ENCODE measurements at places on chromosomes 11 and 22.

DNA sequence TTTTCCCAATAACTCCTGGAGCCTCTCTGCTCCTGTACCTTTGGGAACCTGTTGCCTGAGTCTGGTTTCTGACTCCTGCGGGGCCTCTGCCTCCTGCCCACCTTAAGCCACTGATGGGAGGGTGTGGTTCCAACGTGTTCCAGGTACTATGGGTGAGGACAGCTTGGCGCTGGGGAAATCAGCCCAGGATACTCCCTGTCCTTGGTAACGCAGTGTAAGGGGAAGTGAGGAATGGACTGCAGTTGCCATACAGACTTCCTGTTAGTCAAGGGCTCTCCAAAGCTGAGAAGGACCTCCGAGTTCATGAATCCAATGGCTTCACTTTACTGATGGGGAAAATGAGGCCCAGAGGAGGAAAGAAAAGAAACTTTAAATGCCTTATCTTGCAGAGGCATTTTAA, 1.2 kb upstream of the MARK2 start:
- no peak for DNase-seq

DNA sequence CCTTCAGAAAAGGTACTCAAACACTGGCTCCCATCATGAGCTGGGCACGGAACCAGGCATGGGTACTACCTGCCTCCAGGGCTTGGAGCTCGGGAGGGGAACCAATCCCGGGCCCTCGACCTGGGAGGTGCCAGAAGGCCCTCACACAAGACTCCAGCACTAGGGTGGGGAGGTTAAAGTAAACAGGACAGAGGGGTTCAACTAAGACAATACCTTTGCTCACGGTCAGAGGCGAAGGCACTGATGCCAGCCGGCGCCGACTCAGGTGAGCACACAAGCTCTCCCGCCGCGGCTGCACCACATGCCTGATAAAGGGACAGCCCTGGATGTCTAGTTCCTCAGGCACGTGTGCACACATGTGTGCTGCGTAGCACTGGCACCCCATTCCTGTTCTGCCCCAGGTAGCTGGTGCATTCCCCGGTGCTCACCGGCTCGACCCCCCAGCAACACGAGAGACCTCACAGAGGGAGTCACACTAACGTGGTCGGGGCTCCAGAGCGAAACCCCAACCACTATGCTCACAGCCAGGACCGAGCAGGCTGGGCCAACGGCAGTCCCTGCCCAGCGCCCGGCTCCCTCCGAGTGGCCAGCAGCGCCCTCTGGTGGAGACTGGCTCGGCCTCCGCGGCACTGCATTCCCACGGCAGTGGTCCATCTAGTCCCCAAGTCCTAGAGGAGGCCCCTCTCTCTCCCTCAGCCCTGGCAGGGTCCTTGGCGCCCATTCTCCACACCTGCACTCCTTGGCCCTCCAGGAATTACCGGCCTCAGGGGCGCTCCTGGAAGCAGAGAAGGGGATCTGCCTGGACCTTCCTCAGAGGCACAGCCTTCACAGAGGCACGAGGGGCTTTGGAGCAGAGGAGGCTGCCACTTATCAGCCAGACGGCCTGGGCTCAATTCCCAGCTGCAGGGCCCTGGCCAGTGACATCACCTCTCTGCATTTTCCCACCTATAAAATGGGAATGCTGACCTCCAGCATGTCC, 28.8 kb upstream of the MOB2 start:
- peak; percentile 94 for DNase-seq

DNA sequence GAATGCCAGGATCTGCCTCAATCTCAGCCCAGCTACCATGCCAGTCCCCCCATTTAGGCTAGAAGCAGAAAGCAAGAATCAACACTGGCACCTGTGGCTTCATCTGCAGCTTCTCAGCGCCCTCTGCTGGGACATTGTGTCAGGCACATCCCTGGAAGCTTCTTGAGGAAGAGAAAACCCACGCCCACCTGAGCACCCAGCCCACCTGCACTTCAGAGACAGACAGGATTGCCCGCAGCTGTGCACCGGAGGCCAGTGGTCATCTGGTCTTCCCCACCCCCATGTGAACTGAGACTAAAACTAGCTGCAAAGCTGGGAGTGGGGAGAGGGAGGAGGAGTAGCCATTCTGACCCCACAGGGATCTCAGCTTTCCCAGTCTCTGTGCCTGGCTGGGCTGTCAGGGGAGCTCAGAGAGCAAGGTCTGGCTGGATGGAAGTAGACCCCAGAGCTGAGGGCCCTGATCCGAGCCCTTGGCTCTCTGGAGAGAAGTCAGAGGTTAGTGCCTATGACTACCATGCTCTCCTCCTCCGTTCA, 66.8 kb downstream of the FEZ1 start:
- peak; percentile 61 for DNase-seq

GRCh38 chr11:11422411-11423128, 69.5 kb upstream of the CSNK2A3 start:
- no peak for DNase-seq

DNA sequence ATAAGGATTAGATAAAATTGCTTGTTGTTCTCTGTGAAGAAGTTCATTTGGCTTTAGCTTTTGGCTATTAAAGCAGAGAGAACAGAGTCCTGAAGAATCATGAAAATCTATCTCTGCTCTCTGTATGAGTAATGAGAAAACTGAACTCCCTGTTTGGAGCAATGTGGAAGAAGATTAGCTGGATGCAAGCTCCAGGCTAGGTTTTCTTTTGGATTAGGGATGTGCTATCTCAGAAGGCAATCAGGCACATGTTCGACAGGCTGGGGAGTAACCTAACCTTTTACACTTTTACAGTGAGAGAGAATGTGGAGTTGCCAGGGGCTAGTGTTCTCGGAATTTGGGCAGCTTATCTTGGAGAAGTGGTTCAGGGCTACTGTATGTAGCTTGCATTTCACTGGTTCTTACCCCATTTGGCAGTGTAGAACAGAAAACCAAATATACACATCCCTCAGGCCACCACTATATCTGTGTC, 8.5 kb upstream of the SLN start:
- no peak for DNase-seq

GRCh38 chr11:115767047-115767802, 263.0 kb upstream of the CADM1 start:
- no peak for DNase-seq

- DNase-seq: no peak
Observed at GRCh38 chr11:72433455-72434036, 785 bp downstream of the CLPB start.

- no peak for DNase-seq
Observed at GRCh38 chr22:43431808-43432554, 20.2 kb downstream of the MPPED1 start.

DNA sequence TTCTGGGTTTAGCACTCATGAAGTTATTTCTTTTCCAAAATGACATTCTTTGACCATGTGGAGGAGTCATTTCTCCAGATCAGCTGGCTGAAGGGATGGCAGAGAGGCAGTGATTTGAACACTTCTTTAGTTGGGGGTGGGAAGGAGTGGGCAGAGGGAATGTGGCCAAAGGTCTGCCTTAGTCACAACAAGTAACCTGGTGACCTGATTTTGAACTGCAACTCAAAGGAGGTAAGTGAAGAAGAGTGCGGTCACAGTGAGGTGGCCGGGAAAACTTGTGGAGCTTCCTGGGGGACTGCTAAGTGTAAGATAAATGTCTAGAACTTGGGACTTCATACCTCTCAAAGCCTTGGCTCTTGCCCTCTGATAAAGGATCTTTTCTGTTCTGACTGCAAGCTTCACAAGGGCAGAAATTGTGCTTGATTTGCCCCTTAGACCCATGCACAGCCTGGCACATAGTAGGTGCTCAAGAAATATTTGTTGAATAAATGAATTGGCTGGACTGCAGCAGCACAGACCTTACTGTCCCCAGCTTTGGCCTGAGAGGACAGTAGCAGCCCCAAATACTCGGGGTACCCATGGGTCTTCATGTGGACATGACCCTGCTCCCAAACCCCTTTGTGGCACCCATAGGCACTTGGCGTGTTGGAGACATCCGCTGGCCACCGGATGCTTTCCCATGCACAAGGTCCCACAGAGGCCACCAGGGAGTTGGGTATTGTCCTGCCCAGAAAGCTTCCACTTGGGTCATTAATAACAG, 99.0 kb upstream of the ALX4 start:
- DNase-seq: no peak

DNA sequence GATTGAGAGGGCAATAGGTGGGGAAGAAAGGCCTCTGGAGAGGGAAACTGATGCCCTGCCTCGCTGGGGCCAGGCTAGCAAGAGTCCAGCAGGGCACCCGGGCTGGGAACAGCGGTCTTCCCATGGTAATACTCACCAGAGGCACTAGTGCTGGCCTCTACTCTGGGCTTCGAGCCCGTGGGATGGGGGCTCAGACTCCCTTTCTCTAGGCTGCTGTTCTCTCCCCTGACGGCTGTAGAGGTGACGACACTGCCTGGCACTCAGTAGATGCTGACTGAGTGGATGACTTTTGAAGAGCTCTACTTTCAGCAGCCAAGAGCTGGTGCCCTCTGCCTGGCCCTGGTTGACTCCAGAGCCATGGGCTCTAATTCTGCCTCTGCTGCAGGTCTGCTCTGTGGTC, 818 bp upstream of the C1QTNF4 start:
- DNase-seq: no peak

DNA sequence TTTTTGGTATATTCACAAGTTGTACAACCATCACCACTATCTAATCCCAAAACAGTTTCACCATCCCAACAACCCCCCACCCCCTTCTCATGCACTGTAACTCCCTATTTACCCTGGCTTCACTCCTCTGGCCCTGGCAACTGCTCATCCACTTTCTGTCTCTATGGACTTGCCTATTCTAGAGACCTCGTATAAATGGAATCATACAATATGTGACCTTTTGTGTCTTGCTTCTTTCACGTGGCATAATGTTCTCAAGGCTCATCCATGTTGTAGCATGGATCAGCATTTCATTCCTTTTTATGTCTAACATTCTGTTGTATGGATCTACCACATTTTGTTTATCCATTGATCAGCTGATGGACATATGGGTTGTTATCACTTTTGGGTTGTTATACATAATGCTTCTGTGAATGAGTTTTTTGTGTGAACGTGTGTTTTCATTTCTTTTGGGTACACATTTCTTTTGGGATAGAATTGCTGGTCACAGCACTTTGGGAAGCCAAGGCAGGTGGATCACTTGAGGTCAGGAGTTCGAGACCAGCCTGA, 46.1 kb downstream of the GDPD5 start:
- no peak for DNase-seq

DNA sequence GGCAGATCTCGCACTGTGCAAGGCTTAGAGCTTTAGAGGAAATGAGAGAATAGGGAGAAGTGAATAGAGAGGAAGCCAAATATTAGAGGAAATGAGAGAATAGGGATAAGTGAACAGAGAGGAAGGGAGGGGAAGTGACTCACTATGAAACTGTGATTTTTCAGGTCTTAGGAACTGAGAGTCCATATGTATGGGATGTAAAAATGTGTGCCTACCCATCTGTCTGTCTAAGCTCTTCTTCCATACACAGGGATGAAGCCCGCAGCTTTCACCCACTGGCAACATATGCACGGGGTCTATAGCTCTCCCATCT, 6.4 kb upstream of the CCDC86 start:
- no peak for DNase-seq

- no peak for DNase-seq
Observed at GRCh38 chr11:73461335-73461840, 85.2 kb downstream of the RELT start.

DNA sequence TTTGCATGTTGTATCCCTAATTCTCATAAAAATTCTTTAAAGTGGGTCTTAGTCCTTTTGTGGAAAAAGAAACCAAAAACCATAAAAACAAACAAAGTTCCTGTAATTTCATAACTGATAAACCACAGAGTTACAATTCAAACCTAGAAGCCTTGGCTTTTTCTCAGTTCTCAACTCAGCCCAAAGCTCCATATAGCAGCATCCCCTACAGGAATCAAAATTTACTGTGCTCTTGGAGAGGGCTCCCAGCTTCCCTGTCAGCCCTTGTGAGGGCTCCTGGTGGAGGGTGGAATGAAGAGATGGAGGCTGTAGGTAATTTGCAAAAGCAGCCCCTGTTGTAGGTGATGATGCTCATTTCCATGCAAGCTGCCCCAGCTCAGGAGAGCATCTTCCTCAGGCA, 506.1 kb upstream of the KIRREL3 start:
- DNase-seq: no peak

DNA sequence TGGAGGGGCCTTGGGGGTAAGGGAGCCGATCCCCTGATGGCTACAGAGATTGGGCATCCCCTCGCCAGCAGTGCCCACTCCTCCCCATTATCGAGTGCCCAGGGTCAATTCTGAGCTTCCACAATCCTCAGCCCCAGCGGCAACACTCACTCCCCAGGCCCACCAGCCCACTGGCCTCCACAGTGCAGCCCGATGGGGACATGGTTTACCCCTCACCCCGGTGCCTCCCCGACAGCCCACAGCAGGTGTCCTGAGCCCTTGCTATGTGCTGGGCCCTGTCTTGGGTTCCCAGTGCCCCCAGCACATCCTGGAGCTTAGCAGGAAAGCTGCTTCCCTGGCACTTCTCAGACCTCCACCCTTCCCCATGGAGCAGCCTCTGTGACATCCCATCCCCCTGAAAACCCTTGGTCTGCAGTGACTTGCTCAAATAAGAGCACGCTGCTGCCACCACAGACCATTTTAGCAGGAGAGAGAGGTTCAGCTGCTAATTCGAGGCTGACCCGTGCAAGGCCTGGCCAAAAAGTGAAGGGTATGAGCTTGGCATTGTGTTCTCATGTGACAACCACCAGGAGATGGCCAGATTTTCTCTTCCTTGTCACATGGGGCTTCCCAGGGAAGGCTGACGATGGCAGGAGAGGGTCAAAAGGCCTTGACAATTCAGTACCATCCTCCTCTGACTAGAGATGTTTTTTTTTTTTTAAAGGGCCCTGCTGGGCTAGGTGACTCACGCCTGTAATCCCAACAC, 23.6 kb downstream of the KCNJ4 start:
- no peak for DNase-seq

DNA sequence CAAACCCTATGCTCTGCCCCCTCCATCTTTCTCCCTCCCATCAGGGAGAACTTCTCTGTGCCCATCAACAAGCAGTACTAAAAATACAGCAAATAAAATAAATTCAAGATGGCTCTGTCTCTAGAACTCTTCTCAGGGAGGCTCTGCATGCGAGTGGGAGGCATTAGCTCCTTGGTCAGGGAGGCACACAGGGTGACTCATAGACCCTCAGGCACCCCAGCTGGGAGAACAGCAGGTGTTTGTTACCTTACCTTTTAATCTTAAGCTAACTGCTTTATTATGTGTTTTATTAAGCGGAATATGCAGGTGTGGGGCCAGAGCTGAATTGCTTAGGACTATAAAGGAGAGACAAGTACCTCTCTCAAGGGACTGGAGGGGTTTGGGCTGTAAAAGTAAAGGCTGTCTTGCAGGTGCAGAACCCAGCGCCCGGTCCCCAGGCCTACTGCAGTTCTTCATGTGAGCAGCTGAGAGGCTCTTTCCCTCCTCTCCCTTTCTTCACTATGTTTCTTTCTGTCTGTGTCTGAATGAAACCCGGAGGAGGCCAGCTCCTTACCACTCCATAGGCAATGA, 20.8 kb downstream of the CSNK2A3 start:
- no peak for DNase-seq

- peak; percentile 12 for DNase-seq
Observed at GRCh38 chr11:124075841-124076651, 34.9 kb upstream of the OR10G7 start.
